ENCODE measurements at places on chromosomes 1 and 21.

- no peak for DNase-seq
These were observed 21.0 kb upstream of the ARTN start for GRCh38 chr1:43912607-43913006.

GRCh38 chr1:245983294-245983967 is 523.6 kb downstream of the SMYD3 start:
- no peak for DNase-seq

- no peak for DNase-seq
These were observed 488 bp upstream of the GNL2 start for GRCh38 chr1:37596182-37596667.

DNA sequence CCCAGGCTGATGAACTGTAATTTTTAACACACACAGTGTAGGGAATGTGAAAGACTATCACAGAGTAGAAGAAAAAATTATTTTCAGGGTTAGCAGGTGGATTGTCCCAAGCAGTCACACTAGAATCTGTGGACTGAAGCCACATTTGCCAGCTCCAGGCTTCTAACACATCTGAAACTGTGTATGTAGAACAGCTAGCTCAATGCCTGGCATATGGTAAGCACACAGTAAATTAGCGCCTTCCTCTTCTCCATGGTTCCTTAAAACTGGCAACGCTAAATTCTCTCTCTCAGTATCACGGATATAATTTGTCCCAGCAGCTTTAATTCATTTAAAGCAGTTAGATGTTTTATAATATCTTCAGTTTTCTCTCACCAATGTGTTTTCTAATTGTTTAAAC is 2.4 kb upstream of the NUDT17 start:
- no peak for DNase-seq

DNA sequence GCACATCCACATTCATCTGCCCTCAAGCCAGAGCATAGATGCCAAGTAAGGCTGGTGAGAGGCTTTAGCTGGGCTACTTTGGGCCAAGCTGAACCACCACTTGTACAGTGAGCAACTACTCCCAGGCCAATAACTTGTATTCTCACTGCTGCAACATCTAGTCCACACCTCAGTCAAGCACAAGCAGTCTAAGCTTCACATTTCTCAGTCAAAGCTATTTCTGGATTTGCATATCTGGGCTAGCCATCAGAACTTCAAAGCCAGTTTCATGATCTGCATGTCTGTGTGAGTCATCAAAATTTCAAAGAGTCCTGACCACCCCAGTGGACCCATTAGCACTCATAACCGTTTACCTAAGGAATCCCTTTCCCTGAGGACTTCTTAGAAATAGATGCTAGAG is 77.7 kb upstream of the DIRAS3 start:
- no peak for DNase-seq

GRCh38 chr1:243575070-243575469 is 275.0 kb downstream of the AKT3 start:
- DNase-seq, result no peak

- no peak for DNase-seq
These were observed 16.1 kb downstream of the SLC6A9 start for GRCh38 chr1:44015206-44015605.

DNA sequence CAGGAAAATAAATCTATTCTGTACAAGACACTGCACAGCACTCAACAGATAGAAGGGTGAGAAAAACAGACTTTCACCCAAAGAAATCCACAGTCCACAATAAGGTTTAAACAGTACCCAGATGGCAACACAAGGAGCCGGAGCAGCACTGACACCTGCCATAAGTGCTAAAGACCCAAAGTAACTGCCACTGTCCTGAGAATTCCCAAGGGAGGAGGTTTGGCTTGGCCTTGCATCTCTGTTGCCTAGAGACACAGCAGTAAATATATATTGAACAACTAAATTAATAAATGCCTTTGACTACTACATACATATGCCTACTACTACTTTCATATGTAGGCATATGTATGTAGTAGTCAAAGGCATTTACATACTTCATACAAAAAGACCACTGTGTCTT is 68.0 kb downstream of the VAV3 start:
- no peak for DNase-seq

DNA sequence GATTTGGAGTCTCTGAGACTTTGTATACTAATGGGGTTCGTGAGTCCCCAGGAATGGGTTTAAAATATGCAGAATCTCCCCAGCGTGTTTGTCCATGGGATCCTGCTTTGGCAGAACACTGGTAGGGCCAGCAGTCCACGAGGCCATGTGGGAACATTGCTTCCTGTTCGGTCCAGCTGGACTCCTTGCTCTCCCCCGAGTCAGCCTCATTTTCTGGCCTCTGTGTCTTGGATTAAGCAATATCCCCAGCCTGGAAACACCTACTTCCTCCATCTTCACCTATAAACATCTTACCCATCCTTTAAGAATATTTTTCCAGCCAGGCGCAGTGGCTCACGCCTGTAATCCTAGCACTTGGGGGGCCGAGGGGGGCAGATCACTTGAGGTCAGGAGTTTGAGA is 142.4 kb downstream of the NAV1 start:
- DNase-seq, result no peak

- no peak for DNase-seq
These were observed 16.1 kb upstream of the GPR37L1 start for GRCh38 chr1:202106340-202107254.

GRCh38 chr21:46049890-46050667 is 47.8 kb upstream of the COL6A2 start:
- DNase-seq, result no peak

DNA sequence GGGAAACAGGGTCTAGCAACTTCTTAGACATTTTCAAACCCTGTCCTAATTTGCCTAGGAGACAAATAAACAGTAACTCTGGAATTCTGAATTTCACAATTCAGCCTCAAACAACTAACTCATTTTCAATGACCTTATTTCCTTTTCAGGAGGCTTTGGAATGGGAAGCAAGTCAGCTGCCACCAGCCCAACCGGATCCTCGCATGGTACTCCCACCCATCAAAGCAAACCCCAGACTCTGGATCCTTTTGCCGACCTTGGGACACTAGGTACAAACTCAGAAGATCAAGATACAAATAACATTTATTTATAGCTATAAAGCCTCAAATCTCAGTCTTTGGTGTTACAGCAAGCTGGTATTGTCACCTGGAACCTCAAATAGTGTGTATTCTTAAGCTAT is 18.9 kb upstream of the LEPR start:
- no peak for DNase-seq

GRCh38 chr1:19400875-19401534 is 84.3 kb downstream of the CAPZB start:
- no peak for DNase-seq

GRCh38 chr1:186785503-186785902 is 43.2 kb upstream of the PLA2G4A start:
- no peak for DNase-seq

DNA sequence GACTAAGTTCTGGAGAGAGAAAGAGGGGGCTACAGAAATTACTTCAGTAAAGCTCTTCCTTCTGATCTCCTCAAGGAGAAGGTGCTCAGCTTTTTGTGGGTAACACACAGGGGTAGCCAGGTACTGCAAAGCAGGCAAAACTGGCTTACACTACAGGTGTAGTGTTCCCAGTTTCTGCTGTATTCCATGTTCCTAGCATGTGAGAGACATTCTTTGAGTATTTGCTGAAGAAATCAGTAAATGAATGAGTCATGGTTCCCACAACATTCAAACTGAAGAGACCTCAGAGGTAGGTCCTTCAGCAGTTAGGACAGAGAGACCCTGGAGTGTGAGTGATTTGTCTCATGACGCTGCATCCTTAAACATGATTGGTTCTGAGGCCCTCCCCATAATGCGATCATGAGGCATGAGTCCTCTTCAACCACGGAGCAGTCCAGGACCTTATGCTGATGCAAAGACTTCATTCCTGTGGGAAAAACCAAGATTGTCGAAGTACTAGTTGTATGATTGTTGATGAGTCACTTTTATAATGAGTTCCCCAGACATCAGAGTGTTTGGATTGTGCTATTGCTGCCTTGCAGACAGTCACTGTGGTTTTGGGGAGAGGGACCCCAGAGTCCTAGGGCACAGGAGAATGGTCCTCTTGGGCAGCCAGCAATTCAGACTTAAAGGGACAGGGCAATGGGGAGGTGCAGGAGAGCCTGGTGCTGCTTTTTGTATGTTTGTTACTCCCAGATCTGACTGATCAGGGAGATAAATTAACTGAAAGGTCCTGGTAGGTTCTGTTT is 2.7 kb upstream of the OR10J4 start:
- no peak for DNase-seq

GRCh38 chr1:150788946-150789345 is 19.1 kb downstream of the CTSK start:
- DNase-seq, result no peak

GRCh38 chr21:41659791-41660560 is 106.9 kb downstream of the RIPK4 start:
- DNase-seq, result no peak

All from KBM-7 (cell line).